ENCODE measurements at places on chromosomes 2 and 18.

DNA sequence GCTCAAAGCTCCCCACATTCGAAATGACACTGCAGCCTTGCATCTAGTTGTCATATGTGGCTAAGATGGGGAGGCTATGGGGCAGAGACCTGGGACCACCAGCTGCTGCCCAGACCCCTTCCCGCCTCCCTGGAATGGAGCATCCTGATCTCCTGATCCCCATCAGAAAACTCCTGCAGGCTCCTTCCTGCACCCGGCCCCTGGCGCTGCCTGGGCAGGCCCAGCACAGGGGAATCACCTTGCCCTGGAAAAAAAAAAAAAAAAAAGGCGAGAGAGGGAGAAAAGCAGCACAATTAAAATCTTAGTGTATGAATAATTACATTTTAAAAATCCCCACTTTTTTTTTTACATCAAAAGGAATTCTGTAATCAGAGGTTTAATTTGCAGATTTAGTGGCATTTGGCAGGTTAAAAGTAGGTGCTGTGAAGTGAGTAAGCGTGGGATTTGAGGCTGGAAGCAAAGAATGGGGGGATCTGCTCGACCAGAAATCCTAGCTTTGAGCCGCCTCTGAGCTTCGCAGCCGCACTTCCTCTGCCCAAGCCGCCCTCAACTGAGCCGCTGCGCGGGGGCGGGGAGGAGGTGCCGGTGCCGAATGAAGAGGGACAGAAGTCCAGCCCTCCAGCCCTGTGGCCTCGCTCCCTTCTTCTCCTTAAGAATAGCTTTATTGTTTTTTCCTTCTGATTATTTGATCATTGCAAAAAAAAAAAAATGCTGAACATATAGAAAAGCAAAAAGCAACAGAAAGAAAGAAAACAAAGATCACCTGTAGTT lies 30.0 kb downstream of the THNSL2 start:
- no peak for DNase-seq

DNA sequence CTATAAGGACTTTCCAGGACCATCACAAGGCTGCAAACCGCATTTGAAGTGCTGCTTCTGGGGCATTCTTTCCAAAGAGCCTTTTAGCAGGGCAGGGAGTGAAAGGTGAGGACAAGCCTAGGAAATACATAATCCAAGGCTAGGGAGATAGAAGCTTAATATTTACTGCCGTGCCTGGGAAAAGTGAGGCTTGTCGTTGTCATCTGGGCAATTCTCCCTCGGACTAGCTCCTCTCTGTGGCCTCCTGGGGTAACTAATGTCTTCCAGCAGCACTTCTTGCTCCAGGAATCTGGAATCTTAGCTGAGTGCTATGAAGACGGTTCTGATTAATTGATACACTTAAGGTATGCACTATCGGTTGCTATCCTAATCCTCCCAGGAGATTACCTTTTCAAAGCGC lies 69.3 kb upstream of the ATL2 start:
- no peak for DNase-seq

DNA sequence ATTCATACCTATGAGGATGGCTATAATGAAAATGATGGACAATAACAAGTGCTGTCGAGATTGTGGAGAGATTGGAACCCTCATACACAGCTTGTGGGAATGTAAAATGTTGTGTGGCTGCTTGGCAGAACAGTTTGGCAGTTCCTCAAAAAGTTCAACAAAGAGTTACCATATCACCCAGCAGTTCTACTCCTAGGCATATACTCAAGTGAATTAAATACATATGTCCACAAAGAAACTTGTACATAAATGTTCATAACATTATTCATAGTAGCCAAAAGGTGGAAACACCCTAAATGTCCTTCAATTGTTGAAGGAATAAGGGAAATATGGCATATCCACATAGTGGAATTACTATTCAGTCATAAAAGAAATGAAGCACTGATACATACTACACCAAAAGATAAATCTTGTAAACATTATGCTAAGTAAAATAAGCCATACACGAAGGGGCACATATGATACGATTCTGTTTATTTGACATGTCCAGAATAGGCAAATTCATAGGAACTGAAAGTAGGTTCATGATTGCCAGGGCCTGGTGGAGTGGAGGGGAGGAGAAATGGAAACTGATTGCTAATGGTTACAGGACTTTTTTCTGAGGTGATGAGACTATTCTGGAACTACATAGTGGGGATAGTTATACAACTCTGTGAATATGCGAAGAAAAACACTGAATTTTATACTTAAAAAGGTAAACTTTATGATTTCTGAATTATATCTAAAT lies 92.1 kb downstream of the ADAM23 start:
- no peak for DNase-seq

GRCh38 chr2:98649992-98650375 lies 41.6 kb downstream of the UNC50 start:
- DNase-seq = no peak

DNA sequence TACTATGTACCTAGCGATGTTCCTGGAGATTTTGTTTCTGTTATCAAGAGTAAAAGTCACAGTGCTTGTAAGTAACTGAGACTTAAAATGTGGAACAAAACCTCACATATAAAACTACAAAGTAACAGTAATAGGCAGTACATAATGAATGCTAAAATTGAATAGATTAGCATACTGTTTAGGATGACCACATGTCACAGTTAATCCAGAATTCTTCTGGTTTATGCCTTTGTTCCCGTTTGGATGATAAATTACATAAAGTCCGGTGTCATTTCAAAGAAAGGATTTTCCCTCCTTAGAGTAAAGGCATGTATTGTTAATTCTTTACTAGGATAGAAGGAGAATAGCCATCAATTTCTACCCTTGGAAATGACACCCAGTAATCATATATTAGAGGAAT lies 56.1 kb downstream of the RBM43 start:
- no peak for DNase-seq

DNA sequence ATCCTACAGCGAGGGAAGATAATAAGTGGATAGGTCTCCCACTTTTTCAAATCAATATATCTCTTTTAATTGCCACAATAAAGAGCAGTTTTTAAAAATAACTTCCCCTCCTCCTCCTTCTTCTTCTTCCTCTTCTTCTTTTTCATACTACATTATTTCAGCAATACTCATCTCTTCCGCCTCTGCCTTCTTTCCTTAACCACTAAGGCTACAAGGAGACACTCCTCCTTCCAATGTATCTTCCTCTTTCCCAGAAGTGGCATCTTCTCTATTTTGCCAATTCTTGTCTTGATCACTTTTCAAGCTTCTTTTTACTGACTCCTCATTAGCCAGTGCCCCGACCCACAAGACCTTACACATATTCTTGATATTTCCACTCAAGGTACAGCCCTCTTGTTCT lies 546.6 kb upstream of the CHAC2 start:
- DNase-seq = no peak

DNA sequence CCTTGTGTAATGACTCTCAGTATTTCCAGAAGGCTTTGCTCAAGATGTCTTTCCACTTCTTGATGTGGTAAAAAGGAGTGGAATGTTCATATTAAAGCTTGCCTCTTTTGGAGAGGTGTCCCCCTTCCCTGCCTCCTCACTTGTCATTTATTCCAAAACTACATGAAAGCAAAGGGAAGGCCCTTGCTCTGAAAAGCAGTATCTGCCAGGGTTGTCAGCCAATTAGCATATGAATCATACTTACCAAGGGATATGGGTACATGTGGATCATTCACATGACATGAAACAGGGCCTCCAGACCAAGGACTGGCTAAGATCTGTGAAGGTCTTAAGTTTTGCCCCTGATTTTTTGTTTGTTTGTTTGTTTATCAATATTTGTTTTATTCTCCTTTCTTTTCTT lies 31.3 kb downstream of the ANXA4 start:
- peak; percentile 73 for DNase-seq

GRCh38 chr2:10341193-10341592 lies 38.5 kb downstream of the HPCAL1 start:
- no peak for DNase-seq

- no peak for DNase-seq
Measured at GRCh38 chr2:134201533-134201932, 52.3 kb upstream of the MGAT5 start.

DNA sequence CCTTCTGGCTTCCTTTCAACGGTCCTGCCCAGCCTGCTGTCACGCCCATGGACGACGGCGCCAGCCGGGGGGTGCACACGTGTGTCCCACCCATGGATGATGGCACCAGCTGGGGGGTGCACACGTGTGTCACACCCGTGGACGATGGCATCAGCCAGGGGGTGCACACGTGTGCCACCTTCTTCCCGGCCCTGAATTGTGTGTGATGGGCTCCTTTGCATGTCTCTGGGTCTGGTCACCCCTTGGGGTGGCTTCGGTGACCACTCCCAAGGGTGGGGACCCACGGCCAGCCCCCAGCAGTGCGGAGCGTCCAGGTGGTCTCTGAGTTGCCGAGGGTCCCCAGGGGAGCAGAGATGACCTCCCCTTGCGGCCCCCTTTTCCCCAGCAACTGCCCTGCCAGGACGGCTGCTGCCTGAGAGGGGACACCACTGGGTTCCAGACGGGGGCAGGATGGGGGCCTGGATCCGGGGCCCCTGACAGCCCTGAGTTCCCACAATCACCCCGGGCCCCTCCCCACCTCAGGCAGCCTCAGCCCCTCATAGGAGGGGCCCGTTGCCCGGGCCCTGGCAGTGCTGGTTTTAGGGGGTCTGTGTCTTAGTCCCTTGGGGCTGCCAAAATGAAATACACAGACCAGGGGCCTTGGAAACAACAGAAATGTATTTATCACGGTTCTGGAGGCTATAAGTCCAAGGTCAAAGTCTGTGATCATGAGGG lies 9.4 kb downstream of the NEU4 start:
- DNase-seq = no peak

GRCh38 chr2:165173215-165173614 lies 30.6 kb downstream of the SCN3A start:
- DNase-seq = no peak

DNA sequence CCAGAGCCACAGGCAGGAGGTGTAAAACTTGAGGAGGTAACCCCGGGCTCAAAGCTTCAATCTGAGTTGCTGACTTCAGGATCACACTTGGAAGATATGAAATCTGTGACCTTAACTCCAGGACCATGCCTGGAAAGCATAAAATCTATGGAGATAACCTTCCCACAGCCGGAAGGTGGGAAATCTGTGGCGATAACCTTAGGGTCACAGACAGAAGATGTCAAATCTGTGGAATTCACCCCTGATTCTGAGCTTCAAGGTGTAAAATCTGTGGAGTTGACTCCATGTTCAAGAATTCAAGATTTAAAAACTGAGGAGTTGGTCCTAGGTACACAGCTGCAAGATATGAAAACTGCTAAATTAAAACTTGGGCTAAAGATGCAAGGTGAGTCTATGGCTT lies 11.6 kb upstream of the ZNF512 start:
- no peak for DNase-seq

DNA sequence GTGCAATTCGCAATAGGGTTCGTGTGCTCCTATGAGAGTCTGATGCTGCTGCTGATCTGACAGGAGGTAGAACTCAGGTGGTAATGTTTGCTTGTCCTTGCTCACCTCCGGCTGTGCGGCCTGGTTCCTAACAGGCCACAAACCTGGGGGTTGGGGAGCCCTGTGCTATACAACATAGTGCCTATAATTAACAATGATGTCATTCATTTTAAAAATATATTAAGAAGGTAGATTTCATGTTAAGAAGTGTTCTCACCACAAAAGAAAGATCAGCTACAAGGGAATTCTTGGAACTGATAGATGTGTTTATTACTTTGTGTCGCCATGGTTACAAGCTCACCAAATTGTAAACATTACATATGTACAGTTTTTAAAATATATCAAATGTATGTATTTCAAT lies 200.5 kb downstream of the GRB14 start:
- no peak for DNase-seq

DNA sequence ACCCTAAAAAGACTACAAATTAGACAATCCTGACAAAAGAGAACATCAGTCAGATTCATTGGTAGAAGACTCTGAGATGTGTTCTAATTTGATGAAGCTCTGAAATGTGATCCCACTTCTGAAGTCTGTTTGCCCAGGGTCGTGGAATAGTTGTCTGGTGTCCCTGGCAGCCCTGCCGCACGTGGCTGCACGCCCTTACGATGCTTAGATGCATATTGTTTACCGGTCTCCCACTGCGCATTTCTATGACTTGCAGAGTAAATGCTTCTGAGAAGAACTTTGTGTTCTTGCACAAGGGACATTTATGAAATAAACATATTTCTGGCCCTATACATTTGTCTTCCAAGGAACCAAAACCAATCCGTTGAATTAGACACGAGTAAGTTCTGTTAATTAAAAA lies 243.2 kb downstream of the BABAM2 start:
- DNase-seq = no peak

- peak; percentile 26 for DNase-seq
Measured at GRCh38 chr2:27162151-27163121, 13.6 kb downstream of the TCF23 start.

GRCh38 chr2:96584017-96584416 lies 47.5 kb downstream of the ARID5A start:
- DNase-seq = no peak

- no peak for DNase-seq
Measured at GRCh38 chr2:25743132-25743830, 69.9 kb upstream of the DTNB start.

GRCh38 chr2:10140841-10141610 lies 18.5 kb downstream of the RRM2 start:
- DNase-seq = no peak

- DNase-seq = peak; percentile 98
Measured at GRCh38 chr2:171416009-171416926, 17.5 kb downstream of the METTL8 start.

GRCh38 chr2:145184741-145185651 lies 665.1 kb upstream of the ZEB2 start:
- peak; percentile 92 for DNase-seq

DNA sequence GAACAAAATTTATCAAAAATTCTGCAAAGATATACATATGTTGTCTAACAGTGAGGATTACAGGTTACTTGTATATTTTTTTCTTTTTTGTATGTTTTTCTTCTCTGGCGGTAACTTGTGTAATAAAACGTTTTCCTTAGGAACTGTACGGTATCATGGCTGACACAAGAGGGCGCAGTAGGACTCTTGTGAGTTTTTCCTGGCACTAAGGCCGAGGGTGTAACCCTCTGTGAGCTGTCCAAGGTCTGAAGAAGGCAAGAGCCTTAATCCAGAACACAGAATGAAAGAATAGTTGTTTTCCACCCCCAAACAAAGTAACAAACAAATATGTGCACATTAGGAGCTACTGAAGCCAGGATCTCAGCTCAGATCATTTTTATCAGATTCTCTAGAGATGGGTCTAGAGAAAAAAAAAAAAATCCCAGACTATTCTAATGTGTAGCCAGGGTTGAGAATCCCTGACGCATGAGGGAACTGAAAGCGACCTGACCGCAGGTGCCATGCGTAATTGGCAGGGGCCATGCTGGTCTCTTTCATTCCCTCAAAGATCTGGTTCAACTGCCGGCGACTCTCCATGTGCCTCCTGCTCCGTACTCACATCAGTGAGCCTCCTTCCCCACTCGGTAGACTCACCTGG lies 27.0 kb downstream of the TMEM200C start:
- DNase-seq = peak; percentile 89

All from fibroblast of mammary gland (primary cell).